ENCODE measurements at places on chromosomes 12 and 14.

GRCh38 chr12:51818566-51819300, 29.8 kb downstream of the FIGNL2 start:
- no peak for DNase-seq

GRCh38 chr14:71336489-71337192, 429.4 kb downstream of the PCNX1 start:
- no peak for DNase-seq

GRCh38 chr14:37972941-37973887, 234.5 kb upstream of the SSTR1 start:
- no peak for DNase-seq

DNA sequence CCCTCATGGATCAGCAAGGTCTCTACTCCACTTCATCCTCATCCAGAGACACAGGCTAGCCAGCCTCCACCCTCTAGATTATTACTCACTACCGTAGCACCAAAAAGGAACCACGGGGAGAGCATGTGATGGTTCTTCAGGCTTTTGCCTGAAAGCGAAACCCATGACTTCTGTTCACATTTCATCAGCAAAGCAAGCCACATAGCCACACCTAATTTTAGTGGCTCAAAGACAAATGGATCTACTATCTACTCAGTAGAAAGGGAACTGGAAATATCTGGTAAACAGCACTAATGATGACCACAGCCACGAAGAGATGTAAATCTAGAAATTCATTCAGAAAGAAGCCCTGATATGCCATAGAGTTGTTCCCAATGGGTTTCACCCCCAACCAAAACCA, 51.4 kb downstream of the VCPKMT start:
- DNase-seq: peak; percentile 78

GRCh38 chr14:77378701-77379100, 1.5 kb downstream of the SAMD15 start:
- DNase-seq: no peak

GRCh38 chr14:22403296-22403695, 185.7 kb downstream of the DAD1 start:
- no peak for DNase-seq

DNA sequence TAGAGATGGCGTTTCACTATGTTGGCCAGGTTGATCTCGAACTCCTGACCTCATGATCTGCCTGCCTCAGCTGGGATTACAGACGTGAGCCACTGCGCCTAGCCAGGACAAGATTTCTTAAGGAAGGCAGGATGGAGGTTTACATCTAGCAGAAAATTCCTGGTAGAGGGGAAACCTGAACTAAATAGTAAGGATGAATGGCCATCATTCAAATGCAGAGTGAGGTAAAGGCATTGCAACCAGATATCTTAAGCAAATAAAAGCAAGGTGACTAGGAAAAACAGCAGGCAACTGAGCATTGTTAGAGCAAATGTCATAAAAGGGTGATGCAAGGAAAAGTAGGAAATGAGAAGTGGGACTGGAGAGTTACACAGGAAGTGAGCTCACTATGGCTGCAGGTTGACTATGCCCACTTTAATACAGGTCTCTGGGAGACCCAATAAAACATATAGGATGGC, 133.0 kb downstream of the SOX5 start:
- DNase-seq: no peak

DNA sequence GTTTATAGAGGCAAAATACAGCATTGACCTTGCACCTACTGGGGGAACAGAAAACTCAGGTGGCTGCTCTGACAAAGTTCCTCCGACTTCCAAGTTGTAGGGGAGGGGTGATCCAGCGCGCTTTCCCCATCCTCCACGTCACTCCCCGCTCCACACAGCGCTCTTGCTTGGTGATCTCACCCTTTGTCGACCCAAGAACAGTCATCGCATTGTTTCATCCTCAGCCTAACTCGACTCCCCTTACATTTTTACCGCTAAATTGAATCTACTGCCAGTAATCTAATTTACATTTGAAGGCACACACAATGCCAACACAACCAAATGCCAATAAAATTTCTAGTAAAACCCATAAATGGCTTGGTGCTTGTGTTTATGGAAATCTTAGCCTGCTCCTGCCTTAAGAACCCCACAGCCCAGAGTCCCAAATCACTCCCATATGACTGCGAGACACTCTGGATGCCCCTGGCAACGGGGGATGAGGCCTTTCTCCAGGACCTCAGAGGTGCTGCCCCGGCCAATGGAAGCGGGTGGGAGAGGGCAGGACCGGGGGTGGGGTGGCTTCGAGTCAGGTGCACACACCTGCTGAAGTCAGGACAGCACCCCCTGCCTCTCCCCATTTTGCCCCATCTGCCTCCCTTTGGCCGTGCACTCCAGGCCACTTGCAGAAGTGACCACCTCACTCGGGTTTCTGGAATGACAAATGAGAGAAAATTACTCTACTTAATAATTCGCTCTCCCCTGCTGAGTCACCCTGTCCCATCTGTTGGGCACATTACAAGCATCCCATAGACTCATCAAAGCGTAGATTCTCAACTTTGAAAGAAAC, 98.2 kb upstream of the GSC start:
- no peak for DNase-seq

DNA sequence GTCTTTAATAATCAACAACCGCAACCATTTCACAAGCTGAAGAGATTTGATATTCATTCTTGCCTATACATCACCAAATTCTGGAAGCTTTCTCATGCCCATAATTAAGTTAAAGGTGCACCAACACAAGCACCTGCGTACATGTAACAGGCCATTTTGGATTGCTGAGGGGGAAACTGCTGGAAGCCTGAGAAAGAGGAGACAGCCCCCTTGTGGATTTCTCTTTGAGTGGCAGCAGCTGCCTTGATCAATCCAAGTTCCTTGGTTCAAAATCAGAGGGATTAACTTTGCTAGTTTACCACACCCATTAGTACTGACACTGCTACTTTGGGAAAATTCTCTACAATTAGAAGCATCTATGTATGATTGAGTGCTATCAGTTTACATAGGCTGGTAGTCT, 321.1 kb downstream of the NOVA1 start:
- DNase-seq: no peak

DNA sequence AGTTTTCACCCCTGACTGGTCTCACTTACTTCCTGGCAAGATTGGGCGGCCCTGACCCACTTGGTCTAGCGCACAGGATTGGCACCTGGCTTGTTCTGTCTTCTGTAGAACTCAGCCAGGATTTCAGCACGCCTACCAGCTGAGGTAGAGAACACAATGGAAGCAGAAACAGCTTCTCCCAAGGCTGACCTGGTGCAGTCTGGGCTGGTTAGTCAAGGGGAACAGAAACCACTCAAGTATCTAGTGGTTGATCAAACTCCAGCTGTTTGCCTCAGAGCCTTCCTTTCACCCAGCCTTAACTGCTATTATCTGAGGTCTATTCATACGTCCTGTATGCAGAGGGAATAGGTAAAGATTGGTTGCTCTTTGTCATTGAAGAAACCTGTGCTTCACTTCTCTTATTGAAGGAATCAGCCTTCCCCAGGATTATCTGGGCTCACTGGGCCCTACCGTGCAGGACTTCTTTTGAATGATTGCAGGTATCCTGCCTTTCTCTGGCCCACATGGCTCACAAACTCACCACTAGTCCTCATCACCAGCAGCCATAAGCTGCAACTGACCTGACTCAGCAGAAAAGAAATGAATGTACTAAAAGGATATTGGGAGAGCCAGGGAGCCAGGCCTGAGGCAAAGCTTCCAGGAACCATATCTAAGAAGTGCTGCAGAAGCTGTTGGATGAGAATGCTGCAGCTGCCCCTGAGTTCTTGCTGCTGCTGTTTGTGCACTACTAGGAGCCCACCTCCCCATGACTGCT, 2.5 kb upstream of the PLEKHD1 start:
- DNase-seq: peak; percentile 72

DNA sequence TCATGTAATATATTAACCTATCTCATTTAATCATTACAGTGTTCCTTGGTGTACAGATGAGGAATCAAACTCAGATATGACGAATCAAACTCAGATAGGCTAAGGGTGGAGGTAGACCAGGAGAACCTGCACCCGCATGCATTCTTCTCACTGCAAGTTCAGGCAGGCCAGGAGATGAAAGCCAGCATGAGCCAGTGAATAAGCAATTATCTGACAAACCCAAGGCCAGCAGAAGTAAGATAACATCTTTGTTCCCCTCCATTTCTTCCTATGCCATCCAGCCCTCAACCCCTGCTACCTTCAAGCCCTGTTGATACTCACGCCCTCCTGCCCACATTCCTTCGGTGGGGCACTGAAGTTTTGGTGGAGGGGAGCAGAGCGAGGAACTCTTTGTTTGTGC, 152.2 kb downstream of the ETV6 start:
- DNase-seq: no peak

- DNase-seq: no peak
Observed at GRCh38 chr12:46886541-46887041, 60.8 kb upstream of the SLC38A4 start.

GRCh38 chr14:94171208-94171607, 2.9 kb upstream of the PPP4R4 start:
- DNase-seq: no peak

- DNase-seq: no peak
Observed at GRCh38 chr14:95299271-95299670, 20.4 kb downstream of the CLMN start.

- no peak for DNase-seq
Observed at GRCh38 chr12:88778064-88778463, 197.8 kb upstream of the KITLG start.

GRCh38 chr14:86039176-86039575, 509.2 kb downstream of the FLRT2 start:
- DNase-seq: no peak

GRCh38 chr12:104708891-104709290, 249.2 kb downstream of the SLC41A2 start:
- DNase-seq: no peak

DNA sequence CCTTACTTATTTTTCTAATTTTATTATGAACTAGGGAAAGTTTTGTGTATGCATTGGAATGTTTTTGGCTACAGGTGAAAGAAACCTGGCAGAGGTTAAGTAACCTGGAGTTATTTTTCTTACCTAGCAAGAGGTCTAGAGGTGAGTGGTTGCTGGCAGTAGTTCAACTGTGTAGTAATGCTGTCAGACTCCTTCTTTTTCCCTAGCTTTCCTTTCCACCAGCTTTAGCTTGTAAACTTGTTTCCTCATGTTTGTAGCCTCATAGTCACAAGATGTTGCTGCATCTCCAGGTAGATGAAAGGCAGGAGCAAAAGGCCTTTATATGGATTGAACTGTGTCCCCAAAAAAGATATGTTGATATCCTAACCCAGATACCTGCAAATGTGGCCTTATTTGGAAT, 105.1 kb upstream of the AMIGO2 start:
- no peak for DNase-seq

GRCh38 chr12:90858252-90858651, 96.7 kb downstream of the CCER1 start:
- DNase-seq: no peak

GRCh38 chr12:25942709-25943108, 15.8 kb upstream of the RASSF8 start:
- DNase-seq: no peak

DNA sequence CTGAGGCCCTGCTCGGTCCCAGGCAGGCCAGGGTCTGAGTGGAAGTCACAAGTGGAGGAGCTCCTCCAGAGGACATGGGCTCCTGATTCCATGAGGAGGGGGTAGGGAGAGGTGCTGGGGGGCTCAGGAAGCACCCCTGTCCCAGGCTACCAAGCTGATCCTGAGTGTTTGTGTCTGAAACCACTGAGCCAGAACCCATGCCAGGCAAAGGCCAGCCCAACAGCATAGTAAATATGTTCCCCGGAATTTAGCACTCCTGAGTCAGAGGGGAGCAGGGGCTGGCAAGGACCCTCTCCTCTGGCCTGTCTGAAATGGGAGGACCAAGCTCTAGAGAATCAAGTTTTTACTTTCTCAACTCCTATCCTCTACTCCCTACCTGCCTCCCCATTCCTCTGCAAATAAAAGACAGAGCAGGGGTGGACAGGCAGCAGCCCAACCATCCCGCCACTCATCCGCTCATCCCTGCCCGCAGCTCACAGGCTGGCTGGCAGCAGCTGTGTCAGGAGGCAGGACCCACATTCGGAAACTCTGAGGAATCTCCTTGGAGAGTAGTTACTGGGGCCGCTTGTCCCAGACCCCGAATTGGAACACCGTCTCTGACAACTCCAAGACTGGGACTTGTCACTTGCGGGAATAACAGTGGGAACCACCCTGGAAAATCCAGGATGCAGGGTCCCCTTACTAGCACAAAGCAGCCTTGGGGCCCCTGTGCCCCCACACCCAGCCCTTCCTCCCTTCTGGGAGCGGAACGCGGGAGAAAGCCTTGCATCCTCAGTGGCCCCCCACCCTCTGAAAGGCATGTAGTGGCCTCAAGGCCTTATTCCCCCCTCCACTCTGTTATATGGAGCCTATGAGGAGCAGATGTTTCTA, 102.5 kb downstream of the ZFP36L1 start:
- no peak for DNase-seq

- no peak for DNase-seq
Observed at GRCh38 chr14:63952933-63953437, 100.2 kb downstream of the SYNE2 start.

DNA sequence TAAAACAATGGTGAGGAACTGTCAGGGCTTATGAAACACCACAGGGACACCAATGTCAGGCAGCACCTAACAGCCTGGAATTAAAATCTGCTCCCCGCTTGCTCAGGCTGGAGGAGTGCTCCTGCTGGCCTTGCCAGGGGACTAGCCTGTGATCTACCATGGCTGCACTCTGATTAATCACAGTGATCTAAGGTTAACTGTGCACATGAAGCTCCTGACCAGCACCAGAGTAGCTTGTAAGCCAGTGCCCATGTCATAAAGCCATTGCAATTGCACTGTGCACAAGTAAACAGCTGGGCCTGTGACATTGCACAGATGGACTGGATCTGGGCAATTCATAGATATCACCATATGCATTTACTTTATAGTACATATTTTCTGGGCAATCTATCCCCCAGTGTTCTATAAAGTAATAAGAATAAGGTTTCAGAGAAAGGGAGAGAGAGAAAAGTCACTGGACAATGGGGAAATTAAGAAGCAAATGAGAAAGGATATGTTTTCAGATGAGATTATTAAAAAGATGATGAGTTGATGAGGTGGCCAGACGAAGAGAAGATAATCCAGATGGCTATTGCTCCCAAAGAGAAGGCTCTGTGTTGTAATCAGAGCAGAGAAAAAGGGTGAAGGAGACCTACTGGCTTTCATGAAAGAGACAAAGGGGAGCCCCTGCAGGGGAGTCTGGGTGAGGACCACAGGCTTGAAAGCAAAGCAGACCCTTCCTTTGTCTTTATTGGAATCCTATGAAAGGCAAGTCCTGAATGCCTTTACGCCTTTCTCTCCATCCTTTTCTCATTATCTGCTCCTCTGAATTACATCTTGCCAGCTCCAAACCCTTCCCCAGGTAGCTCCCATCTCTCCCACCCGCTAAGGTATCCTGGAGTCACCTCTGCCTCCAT, 145.8 kb downstream of the SLC38A6 start:
- DNase-seq: no peak

DNA sequence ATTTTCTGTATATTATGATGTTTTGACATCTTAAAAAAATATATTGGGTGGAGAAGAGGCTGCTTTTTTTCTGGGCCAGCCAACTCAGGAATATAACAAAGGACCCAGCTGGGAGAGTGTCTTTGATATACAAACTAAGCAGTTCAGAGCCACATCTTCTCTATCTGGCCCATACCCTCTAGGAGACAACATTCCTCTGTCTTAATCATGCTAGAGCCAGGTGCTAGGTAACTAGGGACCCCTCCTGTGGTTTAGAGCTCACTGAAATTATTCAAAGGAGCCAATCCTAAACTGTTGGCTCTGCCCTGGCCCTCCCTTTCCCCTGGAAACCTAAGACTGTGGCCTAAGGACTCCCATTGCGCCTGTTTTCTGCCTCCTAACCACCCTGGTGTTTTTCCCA, 193.1 kb upstream of the DIO2 start:
- DNase-seq: no peak

Data from GM13976 (cell line).